ENCODE measurements at places on chromosomes 3 and 15.
A peak's percentile ranks its signal among the peaks of the same experiment; 100 is the strongest.

- DNase-seq, result no peak
Observed at GRCh38 chr15:77676569-77677375, 44.1 kb upstream of the LINGO1 start.

DNA sequence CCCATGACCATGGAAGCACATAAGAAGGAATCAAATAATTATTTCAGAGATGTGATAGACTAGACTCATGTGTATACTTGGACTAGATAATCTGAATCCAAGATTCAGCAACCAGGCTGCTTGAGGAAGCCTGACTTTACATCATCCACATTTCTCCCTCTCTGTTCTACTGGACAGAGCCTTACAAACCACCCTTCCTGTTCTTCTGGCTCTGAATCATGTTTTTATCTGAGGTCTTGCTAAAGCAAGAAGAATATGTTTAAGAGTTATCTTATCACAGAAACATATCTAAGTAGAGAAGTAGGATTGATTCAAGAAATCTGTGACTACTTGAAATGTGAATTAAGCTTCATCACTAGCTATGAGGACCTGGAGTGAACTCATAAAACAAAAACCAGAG lies 71.1 kb upstream of the SLC24A5 start:
- DNase-seq, result no peak

GRCh38 chr3:5022966-5023776 lies 43.9 kb downstream of the BHLHE40 start:
- no peak for DNase-seq

DNA sequence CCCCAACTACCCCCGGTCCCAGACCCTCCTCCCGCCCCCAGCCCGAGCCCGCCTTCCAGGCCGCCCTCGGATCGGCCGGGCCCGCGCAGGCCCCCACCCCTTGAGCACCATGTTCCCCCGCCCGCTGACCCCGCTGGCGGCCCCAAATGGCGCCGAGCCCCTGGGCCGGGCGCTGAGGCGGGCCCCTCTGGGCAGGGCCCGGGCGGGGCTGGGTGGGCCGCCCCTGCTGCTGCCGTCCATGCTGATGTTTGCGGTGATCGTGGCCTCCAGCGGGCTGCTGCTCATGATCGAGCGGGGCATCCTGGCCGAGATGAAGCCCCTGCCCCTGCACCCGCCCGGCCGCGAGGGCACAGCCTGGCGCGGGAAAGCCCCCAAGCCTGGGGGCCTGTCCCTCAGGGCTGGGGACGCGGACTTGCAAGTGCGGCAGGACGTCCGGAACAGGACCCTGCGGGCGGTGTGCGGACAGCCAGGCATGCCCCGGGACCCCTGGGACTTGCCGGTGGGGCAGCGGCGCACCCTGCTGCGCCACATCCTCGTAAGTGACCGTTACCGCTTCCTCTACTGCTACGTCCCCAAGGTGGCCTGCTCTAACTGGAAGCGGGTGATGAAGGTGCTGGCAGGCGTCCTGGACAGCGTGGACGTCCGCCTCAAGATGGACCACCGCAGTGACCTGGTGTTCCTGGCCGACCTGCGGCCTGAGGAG lies 472 bp downstream of the CHST14 start:
- DNase-seq, result no peak

DNA sequence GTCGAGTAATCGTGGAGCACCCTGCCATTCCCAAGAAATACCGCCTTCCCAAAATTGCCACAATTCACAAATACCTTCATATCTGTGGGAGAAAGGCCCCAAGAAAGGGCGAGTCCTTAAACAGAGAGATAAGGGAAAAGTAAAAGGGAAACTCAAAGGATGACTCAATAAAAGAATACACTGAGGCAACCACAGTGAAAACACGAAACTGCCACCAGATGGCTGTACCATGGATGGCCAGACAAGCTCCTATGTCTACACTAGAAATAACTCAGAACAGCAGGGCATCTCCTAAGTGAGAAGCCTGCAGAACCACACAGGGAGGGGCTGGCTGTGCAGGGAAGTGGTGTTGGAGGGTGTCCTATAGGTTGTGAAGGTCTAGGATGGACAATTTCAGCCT lies 25.0 kb downstream of the SRGAP3 start:
- DNase-seq, result no peak

DNA sequence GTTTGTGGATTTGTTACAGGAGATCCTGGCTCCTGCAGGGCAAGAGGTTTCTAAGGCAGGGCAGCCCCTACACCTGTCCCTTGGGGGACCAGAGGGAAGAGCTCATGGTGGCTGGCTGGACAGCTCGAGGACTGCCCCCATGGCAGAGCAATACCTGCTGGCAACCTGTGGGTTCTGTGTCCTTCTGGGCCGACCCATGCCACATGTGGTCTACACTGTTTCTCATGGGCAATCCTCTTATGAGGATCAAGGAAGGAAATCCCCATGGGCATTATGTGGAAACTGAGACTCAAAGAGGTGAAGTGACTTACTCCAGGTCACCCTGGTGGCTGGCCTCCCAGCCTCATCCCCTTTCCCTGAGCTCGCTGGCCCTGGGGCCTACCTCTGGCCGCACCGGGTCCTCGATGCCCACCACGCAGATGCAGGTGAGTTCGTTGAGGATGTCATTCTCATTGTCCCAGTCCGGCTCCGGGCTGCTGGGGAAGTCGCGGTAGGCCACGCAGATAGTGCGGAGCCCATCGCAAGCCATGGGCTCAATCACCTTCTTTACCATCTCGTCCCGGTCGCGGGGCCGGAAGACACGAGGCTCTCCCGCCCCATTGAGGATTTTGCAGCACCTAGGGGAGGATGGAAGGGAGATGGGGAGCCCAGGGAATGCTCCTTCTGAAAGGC lies 37.5 kb upstream of the SEC13 start:
- DNase-seq, result no peak

- no peak for DNase-seq
Observed at GRCh38 chr3:192422321-192422996, 304.9 kb downstream of the FGF12 start.

DNA sequence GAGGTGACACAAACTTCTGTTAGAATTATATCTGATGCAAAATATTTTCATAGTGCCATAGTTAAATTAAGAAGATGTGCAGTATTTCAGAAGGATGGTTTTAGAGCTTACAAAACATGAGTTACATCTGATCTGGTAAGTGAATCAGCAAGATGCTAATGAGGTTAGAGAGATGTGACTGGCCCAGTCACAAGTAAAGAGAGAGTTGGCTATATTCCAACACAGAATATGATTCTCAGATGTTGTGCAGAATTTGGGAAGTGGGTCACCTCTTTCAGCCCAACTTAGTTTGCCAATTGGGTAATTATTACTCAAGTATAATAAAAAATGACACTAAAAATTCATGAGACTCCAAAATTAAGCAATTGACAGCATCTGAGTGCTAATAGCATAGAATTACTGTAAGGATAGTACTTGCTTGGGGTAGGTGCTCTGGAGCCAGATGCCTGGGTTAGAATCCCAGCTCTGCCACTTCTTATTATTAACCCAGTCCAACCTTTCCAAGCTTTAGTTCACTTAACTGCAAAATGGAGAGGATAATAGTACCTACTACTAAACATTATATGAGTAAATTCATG lies 30.8 kb downstream of the P2RY1 start:
- no peak for DNase-seq

- no peak for DNase-seq
Observed at GRCh38 chr3:152348436-152349177, 79.9 kb downstream of the MBNL1 start.

DNA sequence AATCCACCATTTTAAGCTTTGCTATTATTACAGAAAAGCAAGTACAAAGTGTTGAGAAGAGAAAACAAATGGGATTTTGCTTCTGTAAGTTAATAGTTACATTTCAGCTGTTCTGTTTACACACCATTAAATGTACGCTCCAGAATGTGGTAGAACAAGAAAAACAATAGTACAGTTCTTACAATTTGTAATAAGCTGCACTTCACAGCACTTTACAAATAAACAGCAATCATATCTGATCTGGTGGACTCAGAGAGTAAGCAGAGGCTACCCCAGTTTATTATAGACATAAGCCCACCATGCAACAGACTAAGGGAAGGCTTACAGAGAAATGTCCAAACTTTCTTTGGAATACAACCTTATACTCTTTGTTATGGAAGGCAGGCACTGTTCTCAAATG lies 126.4 kb downstream of the OXSM start:
- DNase-seq, result no peak

GRCh38 chr15:69290346-69291164 lies 8.2 kb upstream of the PAQR5 start:
- DNase-seq, result no peak

GRCh38 chr3:57746156-57747010 lies 9.7 kb upstream of the SLMAP start:
- DNase-seq, result no peak

DNA sequence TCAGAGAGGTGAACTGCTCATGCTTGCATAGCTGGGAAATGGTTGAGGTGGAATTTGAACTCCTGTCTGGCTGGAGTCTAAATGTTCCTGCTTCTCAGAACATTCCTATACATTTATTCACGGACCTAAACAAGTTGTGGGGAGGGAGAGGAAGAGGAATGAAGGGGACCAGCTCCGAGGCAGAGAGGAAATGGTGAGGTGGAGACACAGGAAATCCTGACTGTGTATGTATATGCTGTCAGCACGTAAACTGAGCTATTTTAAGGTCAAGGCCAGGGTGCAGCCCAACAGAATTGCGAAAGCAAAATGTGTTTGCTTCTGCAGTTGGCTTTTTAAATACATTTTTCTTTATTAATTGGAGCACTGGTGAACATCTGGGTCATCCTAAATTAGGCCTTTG lies 74.1 kb upstream of the POMGNT2 start:
- DNase-seq, result peak; percentile 49

GRCh38 chr3:116064646-116065045 lies 380.6 kb downstream of the LSAMP start:
- no peak for DNase-seq

GRCh38 chr15:90938261-90938660 lies 3.2 kb downstream of the UNC45A start:
- DNase-seq, result no peak

- DNase-seq, result no peak
Observed at GRCh38 chr3:45182915-45183871, 37.0 kb upstream of the CDCP1 start.

- no peak for DNase-seq
Observed at GRCh38 chr3:155080692-155081091, 573 bp downstream of the MME start.

GRCh38 chr3:197010556-197011351 lies 18.9 kb downstream of the MELTF start:
- DNase-seq, result no peak

DNA sequence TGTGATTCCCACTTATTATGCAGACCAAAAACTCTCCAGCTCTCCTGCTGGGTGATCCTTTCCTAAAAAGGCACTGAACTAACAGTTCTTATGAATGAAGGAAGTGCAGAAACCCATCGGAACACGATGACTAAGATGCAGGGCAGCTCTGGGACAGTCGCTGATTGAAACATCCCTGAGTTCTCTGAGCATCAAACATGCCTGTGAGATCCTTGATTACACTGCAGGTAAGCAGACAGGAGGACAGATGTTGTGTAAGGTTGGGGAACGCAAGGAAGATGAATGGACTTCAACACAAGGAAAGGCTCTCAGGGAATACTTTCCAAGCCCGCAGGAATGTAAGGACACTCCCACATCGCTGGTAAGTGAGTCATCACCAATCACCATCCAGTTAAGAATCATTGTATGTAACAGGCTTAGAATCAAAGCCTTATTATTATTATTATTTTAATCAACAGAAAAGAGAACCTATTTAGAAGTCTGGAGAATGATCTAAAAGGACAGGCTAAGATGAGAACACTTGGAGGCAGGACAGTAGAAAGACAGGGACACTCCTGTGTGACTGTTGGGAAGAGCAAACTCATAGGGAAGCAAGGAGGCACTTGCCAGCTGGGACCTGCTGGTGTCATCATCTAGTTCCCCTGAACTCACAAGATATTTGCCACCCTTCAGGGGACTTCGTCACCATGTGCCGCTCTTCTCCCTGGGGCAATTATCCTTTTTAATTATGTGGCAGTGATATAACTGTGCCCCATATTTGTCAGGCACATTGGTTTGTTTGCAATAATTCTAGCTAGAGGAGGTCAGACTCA lies 26.0 kb downstream of the TMEM158 start:
- DNase-seq, result no peak

GRCh38 chr15:93018574-93018973 lies 70.4 kb downstream of the RGMA start:
- no peak for DNase-seq

DNA sequence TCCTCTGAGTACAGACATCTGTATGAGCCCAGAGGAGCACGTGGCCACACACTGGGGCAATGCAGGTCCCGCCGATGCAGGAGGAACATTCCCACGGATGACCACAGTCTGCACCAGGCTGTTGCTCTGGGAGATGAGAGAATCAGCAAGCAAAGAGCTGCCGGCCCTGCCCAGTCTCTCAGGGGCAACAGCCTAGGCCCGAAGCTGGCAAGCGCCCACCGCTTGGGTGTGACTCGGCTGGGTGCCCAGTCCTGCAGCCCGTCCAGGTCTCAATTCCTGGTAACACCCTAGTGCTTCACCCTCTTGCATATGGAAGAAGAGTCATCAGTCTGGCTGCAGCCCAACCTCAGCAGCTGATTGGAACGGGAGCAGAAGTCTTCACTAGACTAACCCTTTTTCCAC lies 153.7 kb upstream of the HES1 start:
- DNase-seq, result no peak

DNA sequence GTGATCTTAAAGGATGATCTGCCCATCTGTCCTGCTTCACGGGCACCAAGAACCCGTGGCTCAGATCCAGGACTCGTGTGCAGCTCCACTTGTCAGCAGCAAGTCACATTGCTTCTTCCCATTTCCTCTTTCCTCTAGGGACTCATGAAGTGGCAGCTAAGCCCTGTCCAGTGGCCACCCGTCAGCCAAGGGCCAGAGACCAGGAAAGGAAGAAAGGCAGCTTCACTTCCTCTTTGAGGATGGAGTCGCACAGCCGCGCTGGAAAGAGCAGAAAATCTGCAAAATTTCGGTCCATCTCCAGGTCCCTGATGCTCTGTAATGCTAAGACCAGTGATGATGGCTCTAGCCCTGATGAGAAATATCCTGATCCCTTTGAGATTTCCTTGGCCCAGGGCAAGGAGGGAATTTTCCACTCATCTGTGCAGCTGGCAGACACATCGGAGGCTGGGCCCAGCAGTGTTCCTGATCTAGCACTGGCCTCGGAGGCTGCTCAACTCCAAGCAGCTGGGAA lies 28.5 kb downstream of the IL16 start:
- no peak for DNase-seq

- DNase-seq, result no peak
Observed at GRCh38 chr3:148930752-148931151, 60.6 kb upstream of the GYG1 start.

GRCh38 chr3:187211532-187212195 lies 14.4 kb downstream of the RTP1 start:
- no peak for DNase-seq

All from NK-92 treated with Interleukin-12 subunit alpha and Interleukin-12 subunit beta, amount 100 ng/mL, for 24 hours (cell line).